Right cardiac atrium (tissue), 5 donors: ENCODE measurements at places on chromosomes 5 and 9.

DNA sequence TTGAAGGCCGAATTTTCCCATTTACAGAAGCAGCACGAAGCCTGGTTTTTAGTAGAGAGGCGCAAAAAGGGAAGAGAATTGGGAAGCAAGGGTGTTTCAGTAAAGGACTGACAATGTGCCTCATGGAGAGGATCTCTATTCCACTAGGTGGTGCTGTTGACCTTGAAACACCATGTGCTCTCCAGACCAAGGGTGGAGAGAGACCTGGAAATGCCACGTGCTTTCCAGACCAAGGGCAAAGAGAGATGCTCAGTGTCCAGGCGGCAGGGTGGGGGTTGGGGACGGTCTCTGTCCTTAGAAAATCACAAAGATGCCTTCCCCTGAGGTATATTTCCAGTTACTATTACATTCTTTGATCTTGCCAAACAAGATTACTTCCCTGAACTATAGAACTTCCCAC, 425.3 kb downstream of the CSNK1G3 start:
- DNase-seq = peak; percentile 44

GRCh38 chr9:109143881-109144562, 23.0 kb downstream of the FRRS1L start:
- DNase-seq = no peak

DNA sequence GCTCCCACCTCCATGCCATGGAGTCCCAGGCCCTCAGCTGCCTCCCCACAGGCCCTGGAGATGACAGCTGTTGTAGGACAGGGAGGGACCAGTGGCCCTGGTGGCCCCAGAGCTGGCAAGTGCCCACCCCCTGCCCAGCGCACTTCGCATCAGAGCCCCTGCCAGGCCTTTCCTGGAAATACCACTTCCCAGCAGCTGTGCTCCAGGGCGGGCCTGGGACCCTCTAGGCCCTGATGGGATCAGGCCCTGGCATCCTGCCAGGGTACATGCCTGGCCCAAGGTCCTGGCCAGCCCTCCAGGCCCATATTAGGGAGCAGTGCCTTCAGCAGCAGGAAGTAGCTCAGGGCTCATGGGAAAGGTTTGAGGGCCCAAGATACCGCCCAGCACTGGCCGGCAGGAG, 2.5 kb downstream of the KCNT1 start:
- DNase-seq = no peak

DNA sequence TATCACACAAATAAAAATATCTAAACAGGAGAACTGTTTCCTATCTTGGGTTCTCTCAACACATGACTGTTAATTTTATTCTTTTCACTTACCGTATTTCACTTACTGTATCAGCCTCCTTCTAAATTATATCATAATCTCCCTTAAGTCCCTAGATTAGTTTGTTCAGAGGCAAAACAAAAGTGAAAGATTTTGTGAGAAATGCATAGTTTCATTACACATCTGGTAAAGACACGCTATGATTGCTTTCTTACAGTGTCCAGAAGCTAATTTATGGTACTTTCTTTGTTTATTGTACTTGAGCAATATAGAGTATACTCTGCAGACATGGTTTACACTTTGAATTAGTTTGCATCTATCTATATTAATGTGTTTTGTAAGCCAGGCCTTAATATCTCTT, 159.7 kb upstream of the TLX3 start:
- no peak for DNase-seq

GRCh38 chr9:32289756-32290155, 94.7 kb upstream of the ACO1 start:
- DNase-seq = no peak

DNA sequence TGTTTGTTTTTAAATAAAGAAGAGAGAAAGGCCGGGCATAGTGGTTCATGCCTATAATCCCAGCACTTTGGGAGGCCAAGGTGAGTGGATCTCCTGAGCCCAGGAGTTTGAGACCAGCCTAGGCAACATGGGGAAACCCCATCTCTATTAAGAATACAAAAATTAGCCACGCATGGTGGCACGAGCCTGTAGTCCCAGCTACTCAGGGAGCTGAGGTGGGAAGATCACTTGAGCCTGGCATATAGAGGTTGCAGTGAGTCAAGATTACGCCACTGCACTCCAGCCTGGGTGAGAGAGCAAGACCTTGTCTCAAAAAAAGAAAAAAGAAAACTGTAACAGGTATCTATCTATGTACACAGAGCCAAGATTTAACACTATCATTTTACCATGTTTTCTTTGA, 34.2 kb upstream of the CDC42SE2 start:
- DNase-seq = no peak

- DNase-seq = no peak
Observed at GRCh38 chr5:98933445-98934072, 4.8 kb upstream of the CHD1 start.

GRCh38 chr5:505951-506525, 18.2 kb downstream of the SLC9A3 start:
- DNase-seq = no peak

DNA sequence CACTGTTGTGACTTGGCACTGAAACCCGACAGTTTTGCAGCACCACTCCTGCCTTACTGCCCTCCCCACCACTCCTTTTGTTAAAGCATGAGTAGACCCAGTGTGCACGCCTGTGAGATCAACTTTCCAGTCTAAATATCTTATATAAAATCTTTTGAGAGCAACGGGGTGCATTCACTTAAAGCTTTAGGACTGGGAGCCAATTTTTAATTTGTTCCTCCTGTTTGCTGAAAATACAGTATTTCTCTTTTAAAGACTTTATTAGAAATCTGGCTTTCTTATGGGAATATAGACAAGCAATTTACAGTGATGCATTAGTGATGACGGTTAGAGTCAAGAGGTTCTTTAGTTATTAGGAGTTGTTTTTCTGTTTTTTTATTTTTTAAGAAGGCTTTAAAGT, 397.5 kb downstream of the TMEM167A start:
- DNase-seq = no peak
